Ascending aorta (tissue), 2 donors: ENCODE measurements at places on chromosomes 2 and 18.

- DNase-seq: no peak
Observed at GRCh38 chr2:203878063-203878462, 10.5 kb downstream of the CTLA4 start.

- DNase-seq: no peak
Observed at GRCh38 chr18:78641689-78642231, 337.9 kb upstream of the SALL3 start.

- DNase-seq: no peak
Observed at GRCh38 chr2:38244301-38244700, 132.8 kb downstream of the ATL2 start.

GRCh38 chr2:213416832-213417231 lies 132.6 kb downstream of the SPAG16 start:
- no peak for DNase-seq

DNA sequence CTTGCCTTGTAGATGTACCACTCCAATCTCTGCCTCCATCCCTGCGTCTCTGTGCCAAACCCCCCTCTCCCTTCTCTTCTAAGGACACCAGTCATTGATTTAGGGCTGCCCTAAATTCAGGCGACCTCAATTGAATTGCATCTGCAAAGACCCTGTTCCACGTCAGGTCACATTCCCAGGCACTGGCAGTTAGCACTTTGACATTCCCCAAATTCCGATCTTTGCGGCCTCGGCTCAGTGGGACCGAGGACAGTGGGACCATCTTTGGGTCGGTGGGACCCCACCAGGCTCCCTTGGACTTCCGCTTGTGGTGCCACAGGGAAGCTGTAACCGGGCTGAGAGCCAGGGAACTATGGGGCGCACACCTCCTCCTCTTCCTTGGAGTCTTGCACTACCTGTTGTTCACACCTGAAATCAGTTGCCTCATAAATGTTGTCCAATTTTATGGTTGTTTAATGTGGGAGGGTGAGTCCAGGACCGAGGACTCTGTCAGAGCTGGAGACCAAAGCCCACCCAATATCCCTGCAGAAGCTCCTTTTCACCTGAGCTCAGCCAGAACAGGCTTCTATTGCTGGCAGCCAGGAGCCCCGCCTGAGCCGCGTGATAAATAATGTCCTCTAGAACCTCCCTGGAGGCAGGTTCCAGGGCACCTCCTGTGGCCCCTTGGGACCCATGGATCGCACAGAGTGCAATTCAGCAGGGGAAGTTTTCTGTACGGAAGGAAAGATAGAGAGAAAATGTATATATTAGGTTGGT lies 271.6 kb downstream of the EIPR1 start:
- DNase-seq: no peak

DNA sequence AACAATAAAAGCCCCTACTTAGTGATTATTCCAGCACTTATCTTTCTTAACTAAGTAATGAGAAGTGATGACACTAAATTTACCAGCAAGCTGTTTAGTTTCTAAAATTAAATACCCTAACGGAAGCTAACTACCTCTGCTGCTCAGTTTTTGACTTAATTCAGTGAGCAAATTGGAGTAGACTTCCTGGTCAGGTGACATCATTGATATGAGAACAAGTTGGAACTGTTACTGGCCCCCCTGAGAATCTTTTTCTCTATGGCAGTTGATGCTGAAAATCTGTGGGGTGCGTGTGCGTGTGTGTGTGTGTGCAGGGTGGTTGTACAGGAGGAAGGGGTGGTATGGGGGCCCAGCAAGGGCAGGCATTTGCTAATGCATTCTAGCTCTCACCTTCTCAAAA lies 35.5 kb upstream of the BMP10 start:
- no peak for DNase-seq

DNA sequence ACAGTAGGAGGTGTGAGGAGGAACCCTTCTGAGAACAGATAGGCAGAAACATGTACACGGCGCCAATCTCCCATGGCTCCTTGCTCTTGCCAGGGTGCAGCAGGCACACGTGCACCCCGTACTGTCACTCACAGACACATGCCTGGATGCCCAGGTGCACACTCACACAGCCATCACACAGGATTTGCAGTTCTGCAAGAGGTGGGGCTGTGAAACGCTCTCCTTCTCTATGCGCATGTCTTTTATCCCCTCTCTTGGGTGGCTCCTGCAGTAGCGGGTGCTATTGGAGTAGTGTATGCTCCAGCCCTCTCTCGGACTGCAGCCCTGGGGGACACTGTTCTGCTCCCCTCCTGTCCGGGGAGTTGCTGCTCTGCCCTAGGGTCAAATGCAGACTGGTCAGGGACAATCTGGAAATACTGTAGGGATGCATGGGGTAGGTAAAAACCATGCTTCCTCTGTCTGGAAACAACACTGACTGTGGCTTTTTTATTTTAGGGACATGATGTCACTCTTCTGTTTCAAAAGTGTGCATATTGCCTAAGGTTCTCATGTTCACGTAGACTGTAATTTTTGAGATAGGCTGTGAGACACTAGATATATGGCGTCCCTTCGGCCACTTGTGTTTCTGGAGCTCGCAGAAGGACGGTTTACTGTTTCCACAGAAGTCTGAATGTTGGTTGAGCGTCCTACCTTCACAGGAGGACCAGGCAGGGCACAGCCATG lies 118.5 kb downstream of the PRKCE start:
- DNase-seq: no peak

DNA sequence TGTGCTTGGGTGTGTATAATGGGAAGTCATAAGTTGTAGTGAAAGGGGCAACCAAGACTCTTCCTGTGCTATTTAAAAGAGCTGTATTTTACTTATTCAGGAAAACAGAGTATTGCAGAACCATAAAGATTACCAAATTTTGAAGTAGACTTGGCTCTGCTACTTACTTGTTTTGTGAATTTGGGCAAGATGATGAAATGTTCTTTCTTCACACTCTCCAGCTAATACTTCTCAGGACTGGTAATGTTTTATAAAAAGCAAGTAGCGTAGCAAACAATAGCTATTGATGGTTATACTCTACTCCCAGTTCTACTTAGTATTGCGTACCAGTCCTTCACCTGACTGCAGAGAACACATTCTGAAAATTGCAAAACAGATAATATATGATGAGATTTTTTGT lies 374.1 kb downstream of the ARHGAP15 start:
- DNase-seq: no peak

GRCh38 chr2:10497797-10498251 lies 49.7 kb upstream of the ODC1 start:
- DNase-seq: no peak

- DNase-seq: no peak
Observed at GRCh38 chr2:200330351-200331060, 24.0 kb downstream of the SPATS2L start.

- no peak for DNase-seq
Observed at GRCh38 chr2:43307046-43307445, 80.6 kb upstream of the ZFP36L2 start.

DNA sequence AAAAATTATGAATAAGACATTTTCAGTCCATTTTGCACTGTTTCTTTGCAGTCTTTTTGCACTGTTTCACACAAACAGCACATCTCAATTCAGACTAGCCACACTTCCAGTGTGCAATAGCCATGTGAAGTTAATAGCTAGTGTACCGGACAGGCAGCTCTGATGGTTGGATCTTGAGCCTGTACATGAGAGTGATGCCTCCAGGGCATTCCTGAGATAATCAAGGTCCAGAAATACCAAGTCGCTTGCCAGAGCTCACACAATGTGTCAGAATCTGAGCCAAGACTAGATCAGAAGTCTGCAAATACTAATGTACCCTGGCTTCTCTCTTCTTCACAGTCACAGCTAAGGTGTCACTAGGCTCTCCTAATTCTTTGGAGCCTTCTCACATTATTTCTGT lies 180.2 kb downstream of the OSR1 start:
- no peak for DNase-seq

DNA sequence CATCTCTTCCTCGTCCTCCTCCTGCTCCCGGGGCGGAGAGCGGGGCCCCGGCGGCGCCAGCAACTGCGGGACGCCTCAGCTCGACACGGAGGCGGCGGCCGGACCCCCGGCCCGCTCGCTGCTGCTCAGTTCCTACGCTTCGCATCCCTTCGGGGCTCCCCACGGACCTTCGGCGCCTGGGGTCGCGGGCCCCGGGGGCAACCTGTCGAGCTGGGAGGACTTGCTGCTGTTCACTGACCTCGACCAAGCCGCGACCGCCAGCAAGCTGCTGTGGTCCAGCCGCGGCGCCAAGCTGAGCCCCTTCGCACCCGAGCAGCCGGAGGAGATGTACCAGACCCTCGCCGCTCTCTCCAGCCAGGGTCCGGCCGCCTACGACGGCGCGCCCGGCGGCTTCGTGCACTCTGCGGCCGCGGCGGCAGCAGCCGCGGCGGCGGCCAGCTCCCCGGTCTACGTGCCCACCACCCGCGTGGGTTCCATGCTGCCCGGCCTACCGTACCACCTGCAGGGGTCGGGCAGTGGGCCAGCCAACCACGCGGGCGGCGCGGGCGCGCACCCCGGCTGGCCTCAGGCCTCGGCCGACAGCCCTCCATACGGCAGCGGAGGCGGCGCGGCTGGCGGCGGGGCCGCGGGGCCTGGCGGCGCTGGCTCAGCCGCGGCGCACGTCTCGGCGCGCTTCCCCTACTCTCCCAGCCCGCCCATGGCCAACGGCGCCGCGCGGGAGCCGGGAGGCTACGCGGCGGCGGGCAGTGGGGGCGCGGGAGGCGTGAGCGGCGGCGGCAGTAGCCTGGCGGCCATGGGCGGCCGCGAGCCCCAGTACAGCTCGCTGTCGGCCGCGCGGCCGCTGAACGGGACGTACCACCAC lies 2.1 kb downstream of the GATA6 start:
- no peak for DNase-seq

- DNase-seq: no peak
Observed at GRCh38 chr2:165567273-165567672, 97.8 kb downstream of the CSRNP3 start.

DNA sequence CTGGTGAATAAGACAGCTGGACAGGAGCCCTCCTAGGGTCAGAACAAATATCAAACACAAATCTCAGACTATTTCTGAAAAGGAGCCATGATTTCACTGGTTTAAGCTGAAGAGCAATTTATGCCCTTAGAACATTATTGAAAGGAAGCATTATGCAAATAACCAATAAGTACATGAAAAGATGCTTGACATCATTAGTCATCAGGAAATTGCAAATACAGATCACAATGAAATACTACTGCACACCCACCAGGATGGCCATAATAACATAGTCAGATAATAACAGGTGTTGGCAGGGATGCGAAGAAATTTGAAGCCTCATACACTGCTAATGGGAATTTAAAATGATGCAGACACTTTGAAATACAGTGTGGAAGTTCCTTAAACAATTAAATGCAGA lies 176.4 kb upstream of the RAB6C start:
- no peak for DNase-seq

GRCh38 chr2:30862054-30862651 lies 54.9 kb upstream of the CAPN13 start:
- DNase-seq: no peak
